ENCODE measurements at places on chromosomes 1 and 21.

DNA sequence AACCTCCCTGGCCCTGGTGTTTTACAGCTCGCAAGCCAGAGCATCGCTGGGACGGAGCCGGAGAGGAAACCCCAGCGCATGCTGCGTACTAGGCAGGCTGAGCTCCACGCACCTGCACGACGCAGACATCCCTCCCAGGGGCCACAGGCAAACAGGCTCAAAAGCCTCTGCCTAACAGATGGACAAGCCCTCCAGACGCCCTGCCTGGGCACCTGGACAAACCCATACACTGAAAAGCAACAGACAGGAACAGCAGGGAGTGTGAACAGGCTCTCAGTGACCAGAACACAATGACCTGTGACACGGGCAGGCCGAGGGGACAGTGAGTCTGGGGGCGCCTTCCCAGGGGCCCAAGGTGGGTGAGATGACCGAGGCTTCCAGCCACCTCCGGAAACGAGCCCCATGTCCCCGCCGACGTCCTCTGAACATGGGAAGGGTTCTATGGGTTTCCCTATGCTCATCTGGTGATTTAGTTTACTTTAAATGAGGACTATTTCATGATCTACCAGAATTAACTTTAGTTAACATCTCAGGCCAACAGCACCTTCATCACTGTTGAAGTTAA lies 40.3 kb downstream of the NPHP4 start:
- DNase-seq, result no peak

DNA sequence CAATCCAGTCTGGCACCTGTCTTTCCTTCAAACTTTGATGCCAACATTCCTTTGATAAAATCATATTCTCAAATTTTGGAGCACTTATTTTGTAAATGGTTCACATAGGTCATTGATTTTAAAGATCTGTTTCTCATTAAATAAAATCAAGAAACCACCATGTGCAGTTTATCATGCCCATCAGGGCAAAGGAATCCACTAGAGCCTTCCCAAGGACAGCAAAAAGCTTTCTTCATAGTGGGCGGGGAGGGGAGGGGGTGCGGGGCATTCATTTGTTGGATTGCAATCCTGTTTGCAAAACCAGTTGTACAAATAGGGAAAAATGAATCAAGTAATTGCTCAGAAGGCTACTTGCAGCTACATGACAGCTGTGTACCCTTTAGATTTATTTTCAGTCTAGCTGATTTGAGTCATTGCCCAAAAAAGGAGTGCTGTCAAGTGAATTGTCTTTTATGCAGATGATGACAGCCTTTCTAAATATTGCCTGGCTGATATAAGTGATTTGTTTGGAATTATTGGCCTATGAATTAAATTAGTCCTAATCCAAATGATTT lies 23.0 kb downstream of the LRRC8B start:
- no peak for DNase-seq

- DNase-seq, result no peak
These were observed 250.9 kb upstream of the FMN2 start for GRCh38 chr1:239840790-239841189.

DNA sequence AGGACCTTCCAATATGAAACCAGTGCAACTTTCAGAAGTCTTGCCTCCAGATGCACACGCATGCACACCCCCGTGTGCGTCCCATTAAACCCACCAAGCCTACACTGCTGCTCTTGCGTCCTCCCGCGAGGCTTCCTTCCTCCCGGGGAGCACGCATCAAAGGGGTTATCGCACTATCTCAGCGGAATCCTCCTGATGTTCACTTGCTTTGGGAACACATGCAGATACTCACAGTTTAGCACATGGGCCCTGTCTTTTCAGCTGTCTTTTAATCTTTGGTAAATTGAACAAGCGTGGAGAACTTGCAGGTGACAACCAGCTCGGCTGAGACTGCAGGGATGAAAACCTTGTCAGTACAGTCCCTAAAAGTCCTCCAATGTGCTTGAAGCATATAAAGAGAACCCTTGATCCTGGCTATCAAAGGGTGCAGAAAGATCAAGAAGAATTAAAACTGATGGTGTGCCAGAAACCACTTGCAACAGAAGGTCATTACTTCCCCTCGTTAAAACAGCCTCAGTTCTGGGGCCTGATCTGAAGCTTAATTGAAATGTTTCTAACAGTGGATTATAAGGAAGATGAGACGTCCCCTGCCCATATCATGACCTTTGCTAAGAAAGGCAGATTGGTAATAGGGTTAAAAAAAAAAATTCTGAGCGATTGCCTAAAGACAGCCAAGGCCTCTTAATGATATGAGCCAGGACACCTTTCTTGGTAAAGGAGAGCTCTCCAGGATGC lies 149.4 kb upstream of the LMO4 start:
- DNase-seq, result no peak

- DNase-seq, result no peak
These were observed 13.1 kb downstream of the ACTA1 start for GRCh38 chr1:229420765-229421164.

DNA sequence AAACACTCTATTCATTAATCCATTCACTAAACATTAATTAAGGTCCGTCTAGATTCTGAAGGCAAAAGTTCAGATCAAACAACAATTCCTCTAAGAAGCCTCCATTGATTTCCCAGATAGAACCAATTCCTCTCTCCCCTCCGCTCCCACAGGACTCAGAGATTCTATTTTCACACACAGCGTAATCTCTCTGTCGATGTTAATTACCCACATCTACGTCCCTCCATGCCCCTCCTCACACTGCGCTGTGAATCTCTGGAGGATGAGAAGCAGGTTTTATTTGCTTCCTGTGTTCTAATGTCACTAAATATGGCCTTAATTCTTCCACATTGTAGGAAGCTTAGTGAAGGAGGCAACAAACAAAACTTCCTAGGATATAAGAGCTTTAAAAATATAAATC lies 306.7 kb downstream of the DSCAM start:
- no peak for DNase-seq

GRCh38 chr1:42904434-42904833 lies 54.2 kb downstream of the SLC2A1 start:
- DNase-seq, result no peak

GRCh38 chr21:33403786-33404585 lies 773 bp downstream of the IFNGR2 start:
- DNase-seq, result no peak

- DNase-seq, result no peak
These were observed 3.6 kb downstream of the TENT5C start for GRCh38 chr1:117609471-117609911.

GRCh38 chr1:184031409-184032107 lies 6.0 kb downstream of the COLGALT2 start:
- no peak for DNase-seq

DNA sequence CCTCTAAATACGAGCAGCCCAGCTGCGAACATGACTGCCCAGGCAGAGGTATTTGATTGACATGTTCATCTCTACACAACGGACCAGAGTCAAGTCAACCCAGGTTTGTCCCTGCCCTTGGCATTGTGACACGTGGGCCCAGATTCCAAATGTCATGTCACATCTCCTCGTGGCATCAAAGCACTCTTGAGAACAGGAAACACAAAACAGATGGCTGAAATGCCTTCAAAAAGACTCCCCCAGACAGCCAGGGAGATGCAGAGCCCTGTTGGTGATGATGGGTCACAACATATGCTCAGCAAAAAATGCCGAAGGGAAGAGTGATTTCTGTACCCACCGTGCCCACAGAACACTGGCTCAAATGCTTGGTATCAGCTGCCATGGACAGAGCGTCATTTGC lies 337.8 kb upstream of the DAB1 start:
- DNase-seq, result no peak

DNA sequence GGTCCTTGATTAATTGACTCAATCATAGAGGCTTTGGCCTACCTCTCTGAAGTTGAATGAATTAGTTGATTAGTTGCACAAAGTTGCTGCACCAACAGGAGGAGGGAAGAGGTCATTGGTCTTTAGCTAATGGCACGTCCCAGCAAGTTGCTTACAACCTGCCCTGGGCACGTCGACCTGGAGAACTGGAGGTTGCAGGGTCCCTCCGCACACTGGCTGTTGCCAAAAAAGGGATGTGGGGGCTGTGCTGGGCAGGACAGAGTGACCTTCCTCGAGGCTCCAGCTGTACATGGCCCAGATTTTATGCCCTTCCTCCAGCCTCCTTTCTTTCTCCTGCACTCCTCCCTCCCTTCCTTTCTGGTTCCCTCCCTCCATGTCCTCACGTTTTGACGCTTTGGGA lies 230.3 kb upstream of the VAMP3 start:
- DNase-seq, result no peak

DNA sequence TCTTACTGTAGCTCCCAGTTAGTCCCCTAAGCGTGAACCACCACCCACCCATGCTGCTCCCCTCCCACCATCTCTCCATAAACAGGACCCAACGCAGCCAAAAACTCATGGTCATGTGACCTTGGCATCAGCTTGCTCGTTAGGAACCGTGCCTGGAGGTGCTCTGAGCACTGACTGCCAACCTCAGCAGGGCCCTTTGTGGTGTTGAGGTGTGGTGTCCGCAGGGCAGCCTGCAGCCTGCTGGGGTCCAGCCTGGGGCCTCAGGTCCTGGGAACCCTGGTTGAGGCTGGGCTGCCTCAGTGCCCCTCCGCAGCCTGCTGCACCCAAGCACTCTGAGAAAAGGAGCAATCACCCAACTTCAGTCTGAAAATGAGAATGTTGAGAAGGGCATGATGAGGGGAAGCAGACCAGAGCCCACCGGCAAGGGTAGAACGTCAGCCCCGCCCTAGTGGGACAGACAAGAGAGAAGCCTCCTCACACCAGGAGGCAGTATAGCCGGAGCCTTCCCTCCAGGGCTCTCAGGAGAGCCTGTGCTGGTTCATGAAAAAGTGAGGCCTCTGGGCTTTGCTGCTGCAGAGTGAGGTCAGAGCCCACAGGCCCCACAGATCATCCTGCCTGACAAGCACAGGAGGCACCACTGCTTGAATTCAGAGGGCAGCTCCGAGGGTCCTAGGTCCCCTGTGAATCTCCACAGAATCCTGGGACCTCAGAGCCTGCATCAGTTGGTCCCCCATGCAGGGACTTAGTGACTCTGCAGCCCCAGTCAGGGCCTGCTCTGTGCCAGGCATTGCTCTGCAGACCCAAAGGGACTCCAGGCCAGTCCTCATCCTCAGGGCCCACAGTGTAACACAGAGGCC lies 4.9 kb upstream of the COL6A2 start:
- no peak for DNase-seq

DNA sequence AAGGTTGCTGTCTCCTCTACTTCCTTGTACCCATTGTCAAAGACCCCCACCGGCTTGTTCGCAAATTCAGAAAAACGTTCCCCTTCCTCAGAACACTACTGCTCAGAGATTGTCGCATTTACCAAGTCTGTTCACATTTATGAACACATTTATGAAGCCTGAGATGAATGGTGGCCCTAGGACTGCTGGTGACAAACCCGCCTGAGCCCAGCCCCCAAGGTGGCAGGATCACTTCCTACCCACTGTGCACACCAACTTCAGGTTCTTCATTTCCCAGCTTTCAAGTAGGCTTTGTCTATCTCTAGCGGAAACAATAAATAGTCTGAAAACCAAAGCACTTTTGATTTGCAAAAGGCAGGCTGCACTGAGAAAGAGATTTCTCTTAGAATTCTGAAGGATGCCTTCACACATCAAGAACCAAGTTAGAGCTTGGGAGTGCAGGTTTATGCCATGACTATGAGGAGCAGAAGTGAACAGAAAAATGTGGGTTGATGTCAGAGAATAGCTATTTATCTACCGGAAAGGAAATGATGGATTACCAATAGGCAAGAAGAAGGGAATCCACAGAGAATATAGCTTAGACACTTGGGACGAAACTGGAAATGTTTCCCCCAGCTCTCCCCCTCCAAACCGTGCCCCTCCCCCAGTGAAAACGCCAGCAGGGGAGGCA lies 200.5 kb downstream of the TOMM20 start:
- no peak for DNase-seq

GRCh38 chr1:47984175-47984789 lies 12.9 kb downstream of the TRABD2B start:
- no peak for DNase-seq

DNA sequence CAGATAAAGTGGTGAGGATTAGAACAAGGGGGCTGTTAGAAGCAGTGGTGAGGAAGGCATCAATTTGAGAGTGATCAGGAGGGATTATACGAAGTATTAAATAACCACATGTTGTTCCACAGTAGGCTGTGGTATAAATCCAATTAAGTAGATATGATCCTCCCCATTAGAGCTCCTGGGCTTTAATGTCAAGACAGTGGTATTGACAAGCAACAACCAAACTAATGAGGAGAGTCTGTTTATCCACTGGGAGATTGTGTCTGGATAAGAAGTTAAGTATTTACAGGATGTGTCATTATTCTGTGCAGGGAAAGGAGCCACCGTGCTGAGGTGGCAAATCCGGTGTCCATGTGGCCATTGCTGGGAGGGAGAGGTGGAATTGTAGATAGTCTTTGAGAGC lies 5.8 kb downstream of the ACTN2 start:
- no peak for DNase-seq

- DNase-seq, result no peak
These were observed 163.7 kb downstream of the HS2ST1 start for GRCh38 chr1:87077959-87078639.

DNA sequence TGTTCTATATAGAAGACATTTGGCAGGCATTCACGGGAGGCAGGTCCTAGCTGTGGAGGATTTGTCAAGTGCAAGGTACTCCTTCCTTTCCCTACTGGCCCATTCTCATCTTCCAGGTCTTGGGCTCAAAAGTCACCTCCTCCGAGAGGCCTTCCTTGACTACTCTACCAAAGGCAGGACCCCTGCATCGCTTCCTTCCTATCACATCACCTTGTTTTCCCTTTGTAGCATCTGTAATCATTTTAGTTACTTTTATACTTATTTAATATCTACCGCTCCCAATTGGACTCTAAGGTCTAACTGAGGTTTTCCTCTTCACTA lies 296.8 kb upstream of the KAZN start:
- no peak for DNase-seq

GRCh38 chr1:201369209-201369608 lies 8.3 kb downstream of the TNNT2 start:
- no peak for DNase-seq
